ENCODE measurements at places on chromosomes 2 and 18.
A peak's percentile ranks its signal among the peaks of the same experiment; 100 is the strongest.

DNA sequence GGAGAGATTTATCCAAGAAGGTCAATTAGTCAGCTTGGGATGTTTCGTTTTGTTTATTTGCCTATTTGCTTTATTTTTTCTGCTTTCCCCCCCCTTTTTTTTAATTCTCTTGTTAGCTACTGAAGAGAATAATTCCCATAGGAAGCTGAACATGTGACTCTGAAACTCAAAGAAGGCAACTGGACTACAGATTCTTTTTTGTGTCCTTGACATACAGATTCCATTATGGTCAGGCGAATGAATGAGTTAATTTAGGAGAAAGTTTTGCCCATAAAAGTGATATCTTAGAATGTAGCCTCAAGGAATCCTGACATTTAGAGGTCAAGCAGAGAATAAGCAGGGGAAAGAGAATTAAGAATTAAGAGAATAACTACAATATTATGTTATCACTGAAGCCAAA is 514.2 kb upstream of the LINC00305 start:
- no peak for DNase-seq

GRCh38 chr2:116732322-116732721 is 1082.2 kb upstream of the DDX18 start:
- no peak for DNase-seq

DNA sequence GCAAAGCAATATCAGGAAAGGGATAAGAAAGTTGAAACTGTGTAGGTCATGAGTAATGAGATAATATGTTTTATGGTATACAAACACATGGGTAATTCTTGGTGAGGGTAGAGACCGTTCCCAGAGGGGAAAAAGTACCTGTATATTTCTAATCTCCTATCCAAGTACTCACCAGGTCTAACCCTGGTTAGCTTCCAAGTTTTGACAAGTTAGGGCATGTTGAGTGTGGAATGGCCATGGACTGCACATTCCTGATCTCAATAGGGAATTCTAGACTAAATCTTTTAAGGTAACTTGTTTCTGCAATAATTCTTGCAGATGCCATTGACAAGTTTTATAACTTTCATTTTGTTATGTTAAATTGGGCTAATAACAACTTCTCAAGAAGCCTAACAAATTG is 216.6 kb downstream of the SPAG16 start:
- no peak for DNase-seq

DNA sequence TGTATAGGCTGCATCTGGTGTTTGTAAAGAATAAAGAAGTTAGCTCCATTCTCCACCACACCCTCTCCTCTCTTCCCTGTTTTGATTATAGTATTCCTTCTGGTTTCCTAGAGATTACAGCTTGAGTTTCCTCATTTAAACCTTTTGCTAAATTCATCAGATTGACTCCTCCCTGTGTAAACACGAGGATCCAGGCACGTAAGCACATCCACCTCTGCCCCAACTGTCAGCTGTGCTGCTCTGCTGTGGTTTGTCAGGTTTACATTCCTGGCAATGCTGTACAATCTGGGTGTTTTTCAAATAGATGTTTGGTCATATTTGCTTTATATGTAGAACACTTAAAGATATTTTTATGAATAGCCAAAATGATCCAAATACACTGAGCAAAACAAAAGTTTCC is 302.8 kb downstream of the PTGR3 start:
- DNase-seq: no peak

GRCh38 chr18:46518438-46518837 is 138.6 kb downstream of the LOXHD1 start:
- DNase-seq: no peak

DNA sequence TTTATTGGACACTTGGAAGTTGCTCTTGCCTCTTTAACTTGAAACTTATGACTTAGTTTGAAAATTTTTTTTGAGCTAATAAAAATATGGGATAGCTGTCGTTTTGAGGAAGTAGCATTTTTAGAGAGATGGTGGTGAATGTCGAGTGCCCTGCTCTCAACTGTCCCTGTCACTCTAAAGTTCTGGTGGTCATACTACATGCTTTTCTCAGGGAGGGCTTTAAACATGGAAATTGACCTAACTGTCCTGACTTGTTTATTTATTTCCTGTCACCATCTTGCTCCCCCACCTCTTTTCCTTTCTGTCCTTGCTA is 16.0 kb downstream of the CEP192 start:
- DNase-seq: no peak

DNA sequence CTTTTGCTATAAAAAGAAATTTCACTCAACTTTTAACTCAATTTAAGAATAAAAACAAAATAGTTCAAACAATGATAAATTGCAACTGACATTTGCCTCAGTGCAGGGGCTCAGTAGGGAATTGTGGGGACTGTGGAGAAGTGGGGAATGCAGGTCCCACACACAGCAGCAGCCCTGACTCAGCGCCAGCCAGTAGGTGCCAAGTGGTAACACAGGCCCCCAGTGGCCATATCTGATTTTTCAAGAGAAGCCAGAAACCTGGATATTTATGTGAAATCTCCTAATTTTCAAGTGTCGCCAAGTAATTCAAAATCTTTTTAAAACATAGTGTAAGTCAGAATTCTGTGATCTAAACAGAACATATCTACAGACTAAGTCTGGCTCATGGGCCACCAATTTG is 186.3 kb downstream of the EN1 start:
- DNase-seq: no peak

DNA sequence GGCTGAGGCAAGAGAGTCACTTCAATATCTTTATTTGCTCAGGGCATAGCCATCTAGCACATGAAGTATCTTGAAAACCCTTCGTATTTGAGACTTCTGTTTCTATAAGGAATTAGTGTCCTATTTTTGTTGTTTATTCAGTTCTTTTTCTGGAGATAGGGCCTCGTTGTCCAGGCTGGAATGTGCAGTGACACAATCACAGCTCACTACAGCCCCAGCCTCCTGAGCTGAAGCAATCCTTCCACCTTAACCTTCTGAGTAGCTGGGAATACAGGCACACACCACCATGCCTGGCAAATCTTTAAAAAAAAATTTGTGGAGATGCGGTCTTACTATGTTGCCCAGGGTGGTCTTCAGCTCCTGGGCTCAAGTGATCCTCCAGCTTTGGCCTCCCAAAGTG is 50.6 kb downstream of the PSMD14 start:
- DNase-seq: no peak

- DNase-seq: no peak
Measured at GRCh38 chr18:59520562-59521355, 161.7 kb upstream of the LMAN1 start.

GRCh38 chr2:218235017-218235416 is 18.0 kb downstream of the ARPC2 start:
- no peak for DNase-seq

- DNase-seq: peak; percentile 73
Measured at GRCh38 chr2:74845217-74845751, 11.4 kb downstream of the HK2 start.

- DNase-seq: no peak
Measured at GRCh38 chr2:70133491-70134322, 46.4 kb downstream of the PCBP1 start.

DNA sequence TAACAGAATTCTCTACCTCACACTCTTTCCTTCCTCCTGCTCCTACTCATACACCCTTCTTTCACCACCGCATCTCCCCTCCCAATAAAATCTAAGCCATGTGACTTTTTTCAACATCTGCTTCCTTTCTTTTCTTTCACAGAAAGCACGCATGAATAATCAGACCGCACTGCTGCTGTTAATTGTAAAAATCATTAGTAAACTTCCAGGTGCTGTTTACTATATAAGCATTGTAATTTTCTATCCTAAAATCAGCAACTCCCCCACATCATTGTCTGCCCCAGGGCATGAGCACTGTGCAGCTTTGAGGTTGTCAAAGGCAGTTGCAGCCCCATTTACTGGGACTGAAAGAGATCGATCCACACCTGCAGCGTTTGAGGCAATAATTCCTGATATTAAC is 782.6 kb upstream of the ID2 start:
- no peak for DNase-seq

GRCh38 chr2:217075268-217076057 is 215.6 kb upstream of the TNP1 start:
- no peak for DNase-seq

DNA sequence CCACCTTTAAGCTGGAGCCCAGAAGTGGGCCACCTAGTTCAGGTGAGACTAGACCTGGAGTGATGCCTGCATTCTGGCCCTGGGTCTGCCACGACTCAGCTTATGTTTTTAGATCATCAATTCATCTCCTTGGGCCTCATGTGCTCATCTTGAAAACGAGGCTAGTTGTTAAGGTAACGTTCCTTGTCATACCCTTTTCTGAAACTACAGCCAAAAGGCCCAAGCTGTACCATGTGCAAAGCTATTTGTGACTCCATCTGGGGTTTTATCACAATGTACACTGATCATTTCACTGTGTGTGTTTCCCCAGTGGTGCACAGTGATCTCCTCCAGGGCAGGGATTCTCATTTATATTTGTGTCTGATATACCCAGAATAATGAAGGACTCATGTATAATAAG is 138.4 kb upstream of the COPS8 start:
- no peak for DNase-seq

- no peak for DNase-seq
Measured at GRCh38 chr2:189096769-189097447, 82.7 kb downstream of the COL5A2 start.

DNA sequence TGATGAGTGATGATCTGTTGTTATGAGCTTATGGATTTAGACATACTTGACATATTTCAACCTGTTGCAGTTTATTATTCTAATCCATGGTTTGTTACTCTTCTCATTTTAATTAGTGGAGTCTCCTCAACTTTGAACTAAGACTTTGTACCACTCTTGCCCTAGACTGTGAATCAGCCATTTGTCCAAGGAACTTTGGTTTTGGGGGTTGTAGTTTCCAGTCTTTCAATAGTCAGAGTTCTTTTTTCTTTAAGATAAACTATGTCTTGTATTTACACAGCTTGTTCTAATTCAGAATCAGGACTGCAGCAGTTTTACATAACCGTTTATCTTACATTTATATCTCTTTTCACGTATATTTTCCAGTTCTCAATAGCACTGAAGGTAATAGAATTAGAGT is 133.6 kb downstream of the GULP1 start:
- DNase-seq: no peak

DNA sequence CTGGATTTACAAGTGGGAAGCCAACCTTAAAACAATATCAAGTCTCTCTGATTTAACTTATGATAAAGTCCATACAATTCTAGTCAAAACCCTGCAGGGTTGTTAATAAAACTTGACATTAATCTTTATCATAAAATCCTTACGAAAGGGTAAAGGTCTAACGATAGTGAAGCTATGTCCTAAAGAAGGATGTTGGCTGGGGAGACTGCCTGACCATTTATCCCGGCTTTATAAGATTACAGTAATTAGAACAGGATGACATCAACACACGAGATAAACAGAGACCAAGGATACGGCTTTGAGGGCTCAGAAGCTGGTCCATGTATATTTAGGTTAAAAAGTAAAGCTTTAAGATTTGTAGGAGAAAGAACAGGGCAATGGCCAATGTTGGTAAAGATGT is 189.0 kb upstream of the COPS8 start:
- DNase-seq: no peak

DNA sequence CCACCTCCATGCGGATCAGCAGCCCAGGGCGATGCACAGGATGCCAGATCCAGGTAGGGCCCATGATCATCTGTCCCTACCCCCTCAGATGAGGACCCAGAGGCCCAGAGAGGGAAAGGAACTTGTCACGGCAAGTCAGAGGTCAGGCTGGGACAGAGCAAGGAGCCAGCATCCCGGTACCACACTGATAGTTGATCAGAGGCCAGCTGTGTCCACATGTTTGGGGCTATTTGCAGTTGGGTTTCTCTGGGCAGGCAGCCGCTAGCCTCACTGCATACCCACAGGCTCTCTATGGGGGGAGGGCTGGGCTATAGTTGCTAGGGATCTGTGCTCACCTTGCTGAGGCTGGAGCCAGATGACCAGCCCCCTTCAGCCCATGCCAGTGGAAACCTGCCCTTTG is 9.6 kb downstream of the GAREM2 start:
- no peak for DNase-seq

DNA sequence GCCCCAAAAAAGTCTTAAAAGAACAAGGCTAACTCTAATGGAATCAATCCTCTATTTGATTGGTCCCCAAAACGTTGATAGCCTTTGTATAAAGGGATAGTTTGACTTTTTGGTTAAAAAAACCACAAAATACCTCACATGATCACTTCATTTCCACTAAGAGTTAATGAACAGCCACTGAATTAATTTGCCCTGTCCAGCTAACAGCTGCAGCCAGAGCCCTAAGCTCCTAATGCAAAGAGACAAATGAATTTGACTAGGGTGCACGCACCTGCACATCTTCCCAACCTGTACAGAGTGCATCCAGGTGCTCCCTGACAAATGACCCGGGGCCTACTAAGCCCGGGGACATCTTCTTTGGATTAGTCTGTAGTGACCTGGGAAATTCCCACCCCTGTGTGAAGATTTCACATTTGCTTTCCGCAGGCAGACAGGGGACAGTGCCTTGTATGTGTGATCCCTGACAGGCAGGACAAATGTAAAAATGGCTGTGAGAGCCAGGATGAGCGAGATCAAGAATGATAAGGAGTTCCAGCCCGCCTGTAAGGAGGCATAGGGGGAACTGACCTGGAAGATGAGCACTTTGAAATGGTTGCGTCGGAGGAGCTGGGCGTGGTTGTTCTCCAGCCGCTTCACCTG is 893 bp downstream of the CAVIN2 start:
- DNase-seq: no peak

DNA sequence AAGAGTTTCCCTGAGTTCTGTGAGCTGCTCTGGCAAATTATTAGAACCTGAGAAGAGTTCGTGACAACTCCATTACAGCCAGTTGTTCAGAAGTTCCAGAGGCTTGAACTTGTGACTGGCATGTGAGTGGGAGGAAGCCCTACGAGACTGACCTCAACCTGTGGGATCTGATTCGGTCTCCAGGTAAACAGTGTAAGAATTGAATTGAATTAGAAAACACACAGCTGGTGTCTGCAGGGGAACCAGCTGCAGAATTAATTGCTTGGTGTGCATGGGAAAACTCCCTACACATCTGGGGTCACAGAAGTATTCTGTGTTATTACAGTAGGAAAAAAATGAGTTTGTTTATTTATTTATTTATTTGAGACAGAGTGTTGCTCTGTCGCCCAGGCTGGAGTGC is 14.0 kb upstream of the ITSN2 start:
- no peak for DNase-seq

GRCh38 chr18:26425148-26425531 is 123.2 kb downstream of the KCTD1 start:
- peak; percentile 12 for DNase-seq

DNA sequence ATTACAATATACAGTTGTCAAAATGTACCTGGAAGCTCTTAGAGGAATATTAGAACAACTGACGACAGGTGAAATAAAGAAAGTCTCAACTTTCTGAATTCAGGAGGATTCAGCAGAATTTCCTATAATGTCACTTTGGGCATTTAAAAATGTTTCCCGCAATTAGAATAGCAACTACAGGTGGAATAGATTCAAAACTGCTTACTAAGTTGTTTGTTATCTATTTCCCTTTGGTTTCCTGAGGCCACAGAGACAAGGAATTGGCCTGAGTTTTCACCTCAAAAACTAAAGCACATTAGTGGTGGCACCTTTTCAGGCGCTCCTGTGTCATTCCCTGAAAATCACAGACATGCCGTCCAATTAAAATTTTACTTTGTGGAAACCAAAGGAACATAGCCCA is 729.2 kb upstream of the FANCL start:
- DNase-seq: no peak

- DNase-seq: no peak
Measured at GRCh38 chr18:6401687-6402086, 13.0 kb downstream of the L3MBTL4 start.
